Activated CD4-positive, alpha-beta T cell treated with anti-CD3 and anti-CD28 coated beads for 36 hours (primary cell): ENCODE measurements at places on chromosomes 12 and 14.

DNA sequence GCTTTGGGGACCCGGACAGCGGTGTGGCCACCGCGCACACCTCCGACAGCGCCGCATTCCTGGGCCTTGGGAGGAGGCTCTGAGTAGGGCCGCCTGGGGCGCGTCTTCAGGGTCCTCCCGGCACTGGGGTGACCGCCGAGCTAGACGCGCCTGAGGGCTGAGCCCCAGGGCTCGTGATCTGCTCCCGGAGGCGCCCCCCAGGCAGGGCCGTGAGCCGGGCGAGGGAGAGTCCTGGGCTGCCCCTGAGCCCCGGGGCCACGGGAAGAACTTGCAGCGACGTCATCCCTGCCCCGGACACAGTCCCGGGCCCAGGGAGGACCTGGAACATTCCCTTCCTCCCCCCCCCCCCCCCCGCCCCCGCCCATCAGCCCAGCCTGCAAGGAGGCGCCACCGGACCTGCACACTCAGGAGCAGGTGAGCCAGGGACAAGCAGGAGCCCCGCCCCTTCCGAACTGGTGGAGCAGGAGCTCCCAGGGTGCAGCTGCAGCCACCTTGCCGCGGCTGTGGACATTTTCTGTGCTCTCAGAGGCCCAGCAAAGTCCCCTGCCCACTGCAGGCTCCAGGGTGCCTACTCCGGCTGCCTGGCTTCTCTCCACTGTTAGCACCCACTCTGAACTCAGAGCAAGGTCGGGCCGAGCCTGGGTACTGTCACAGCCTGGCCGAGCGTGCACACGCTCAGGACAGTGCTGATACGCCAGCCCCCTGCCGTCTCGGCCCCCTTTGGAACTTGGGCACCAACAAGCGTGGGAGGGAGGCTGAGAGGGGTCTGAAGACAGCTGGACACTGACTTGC lies 50.7 kb downstream of the A2M start:
- peak; percentile 29 for DNase-seq

DNA sequence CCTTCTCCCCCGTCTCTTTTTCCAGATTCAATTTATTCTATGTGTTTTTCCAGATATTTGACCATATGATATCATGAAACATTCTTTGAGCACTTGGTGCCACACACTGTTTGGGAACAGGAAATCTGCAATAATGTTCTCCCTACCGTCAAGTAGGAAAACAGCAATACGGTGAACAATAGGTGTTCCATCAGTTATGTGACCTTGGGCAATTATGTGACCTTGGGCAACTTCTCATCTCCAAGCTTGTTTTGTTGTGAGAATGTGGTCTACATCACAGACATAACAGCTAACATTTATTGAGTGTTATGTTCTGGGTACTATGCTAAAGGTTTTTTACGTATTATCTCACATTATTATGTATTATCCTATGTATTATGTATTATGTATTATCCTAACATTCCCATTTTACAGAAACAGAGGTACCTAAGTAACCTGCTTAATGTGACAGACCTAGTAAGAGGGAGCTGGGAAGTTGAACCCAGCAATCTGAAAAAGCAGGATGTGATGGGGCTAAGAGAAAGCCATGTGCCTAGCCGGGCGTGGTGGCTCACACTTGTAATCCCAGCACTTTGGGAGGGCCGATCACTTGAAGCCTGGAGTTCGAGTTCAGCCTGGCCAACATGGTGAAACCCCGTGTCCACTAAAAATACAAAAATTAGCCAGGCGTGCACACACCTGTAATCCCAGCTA lies 1.2 kb upstream of the NEK9 start:
- DNase-seq: no peak

DNA sequence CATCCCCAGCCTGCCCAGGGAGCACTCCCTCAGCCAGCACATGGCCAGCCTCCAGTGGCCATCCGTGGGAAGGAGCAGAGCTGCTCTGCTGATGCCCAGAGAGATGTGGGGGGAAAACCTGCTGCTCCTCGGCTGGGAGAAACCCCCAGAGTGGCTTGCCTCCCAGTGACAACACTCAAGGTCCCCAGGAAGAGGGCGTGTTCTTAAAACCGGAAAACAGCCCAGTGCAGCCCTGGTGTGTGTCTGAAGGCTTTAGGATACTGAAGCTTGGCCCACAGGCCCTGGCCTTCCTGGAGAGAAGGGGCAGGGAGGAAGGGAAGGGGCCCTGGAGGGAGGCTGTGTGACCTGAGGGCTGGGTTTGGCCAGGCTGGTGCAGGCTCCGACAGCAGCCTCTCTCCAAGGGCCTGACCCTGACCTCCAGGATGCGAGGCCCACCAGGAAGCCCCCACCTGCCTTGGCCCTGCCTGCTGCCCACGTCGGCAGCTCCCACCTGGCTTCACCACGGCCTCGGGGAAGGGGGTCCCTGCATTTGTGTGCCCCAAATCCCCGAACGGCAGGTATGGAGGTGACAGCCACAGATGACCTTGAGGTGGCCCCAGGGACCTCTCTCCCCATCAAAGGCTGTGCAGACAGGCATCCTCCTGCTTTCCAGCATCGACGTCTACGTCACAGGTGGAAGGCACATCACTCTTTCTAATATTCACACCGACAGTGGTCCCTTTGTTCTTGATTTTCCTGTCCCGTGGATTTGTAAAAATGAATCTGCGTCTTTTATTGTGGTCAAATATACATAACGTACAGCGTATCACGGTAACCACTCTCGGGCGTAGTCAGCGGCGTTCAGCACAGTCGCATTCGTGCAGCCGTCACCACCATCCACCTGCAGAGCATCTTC lies 190.0 kb upstream of the C14orf180 start:
- peak; percentile 40 for DNase-seq

GRCh38 chr14:95943699-95944098 lies 67.1 kb downstream of the TUNAR start:
- DNase-seq: no peak

GRCh38 chr14:81252278-81252677 lies 31.5 kb upstream of the GTF2A1 start:
- DNase-seq: no peak

- DNase-seq: peak; percentile 63
These were observed 807 bp downstream of the B4GALNT3 start for GRCh38 chr12:460261-461230.

GRCh38 chr14:29810682-29811081 lies 117.0 kb downstream of the PRKD1 start:
- no peak for DNase-seq

GRCh38 chr14:73738518-73739173 lies 24.5 kb upstream of the PNMA1 start:
- no peak for DNase-seq

- DNase-seq: no peak
These were observed 150.0 kb upstream of the PLEKHA5 start for GRCh38 chr12:18979401-18980126.

GRCh38 chr14:101584055-101584859 lies 23.0 kb downstream of the DIO3 start:
- DNase-seq: no peak

GRCh38 chr12:81998761-81999378 lies 239.7 kb upstream of the PPFIA2 start:
- no peak for DNase-seq

DNA sequence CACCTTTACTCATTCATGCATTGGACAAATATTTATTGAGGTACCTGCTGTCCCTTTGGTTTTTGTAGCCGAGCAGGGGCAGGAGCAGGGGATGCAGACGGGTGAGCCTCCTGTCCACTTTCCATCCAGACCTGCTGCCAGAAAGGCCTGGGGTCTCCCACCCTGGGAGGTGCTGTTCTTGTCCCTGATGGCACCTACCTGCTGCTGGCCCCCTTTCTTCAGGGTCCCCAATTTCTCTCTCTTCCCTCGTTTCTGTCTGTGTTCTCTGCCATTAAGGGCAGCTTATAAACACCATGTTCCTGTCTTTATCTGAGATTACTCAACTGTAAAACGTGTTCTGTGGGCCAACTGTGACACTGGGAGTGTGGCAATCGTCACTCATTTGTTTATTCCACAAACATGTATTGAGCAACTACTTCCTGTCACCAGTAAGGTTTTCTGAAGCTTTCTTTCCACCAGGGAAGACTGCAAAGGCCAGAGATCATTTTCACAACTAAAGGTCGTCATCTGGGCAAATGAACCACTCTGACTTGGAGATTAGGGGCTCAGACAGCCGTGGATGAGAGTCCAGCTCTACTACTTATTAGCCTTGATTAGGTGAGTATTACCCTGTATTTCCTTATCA lies at the start of gene HAL:
HAL (minus strand) TSS at position 311 of the 625 bp plus-strand sequence. CDS start 434 bp downstream, outside the sequence.
- DNase-seq: no peak

GRCh38 chr14:73741386-73741875 lies 27.2 kb upstream of the PNMA1 start:
- DNase-seq: peak; percentile 85

DNA sequence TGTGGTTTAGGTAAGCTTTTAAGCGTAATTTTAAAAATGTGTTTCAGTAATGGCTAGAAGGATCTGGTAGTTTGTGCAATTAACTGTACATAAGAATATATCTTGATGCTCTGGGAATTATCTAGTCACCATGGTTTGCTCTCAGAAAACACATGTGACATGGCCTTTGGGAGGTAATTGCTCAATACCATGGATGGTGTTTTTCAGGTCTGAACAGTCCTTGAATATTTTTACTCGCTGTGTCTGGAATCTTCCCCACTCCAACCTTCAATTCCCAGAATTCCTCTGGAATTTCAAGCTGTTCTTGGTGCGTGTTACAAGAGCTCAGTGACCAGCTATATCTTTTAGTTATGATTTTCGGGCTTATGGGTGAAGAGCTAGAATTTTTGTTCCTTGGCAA lies 85.3 kb downstream of the DAAM1 start:
- DNase-seq: no peak

DNA sequence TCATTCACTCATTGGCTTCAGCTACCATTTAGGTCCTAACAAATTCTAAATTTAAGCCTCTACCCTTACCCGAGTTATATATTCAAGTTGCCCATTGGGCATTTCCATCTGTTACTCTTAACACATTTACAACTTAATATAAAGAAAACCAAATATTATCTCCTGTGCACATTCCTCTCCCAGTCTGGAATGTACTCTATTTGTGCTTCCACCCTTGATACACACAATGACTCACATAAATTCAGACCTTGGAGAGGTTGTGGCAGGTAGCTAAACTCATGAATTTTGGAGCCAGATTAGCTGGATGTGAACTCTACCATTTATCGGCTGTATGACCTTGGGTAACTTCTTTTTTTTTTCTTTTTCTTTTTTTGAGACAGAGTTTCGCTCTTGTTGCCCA lies 51.1 kb downstream of the BRMS1L start:
- DNase-seq: no peak

- no peak for DNase-seq
These were observed 3.8 kb upstream of the KRT86 start for GRCh38 chr12:52270541-52271070.

DNA sequence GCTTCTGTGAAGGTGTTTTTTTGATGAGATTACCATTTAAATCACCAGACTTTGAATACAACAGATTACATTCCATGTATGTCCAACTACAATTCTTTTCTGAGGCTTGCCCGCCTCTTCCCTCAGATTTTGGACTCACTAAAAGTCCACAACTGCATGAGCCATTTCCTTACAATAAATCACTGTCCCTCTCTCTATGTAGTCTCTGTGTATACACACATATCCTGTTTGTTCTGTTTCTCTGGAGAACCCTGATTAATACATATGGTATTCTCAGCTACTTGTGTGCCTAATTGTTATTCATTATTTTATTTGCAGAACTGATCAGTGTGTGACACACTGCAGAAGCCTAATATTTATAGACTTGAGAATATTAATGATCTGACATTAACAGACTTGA lies 2.4 kb upstream of the MIPOL1 start:
- no peak for DNase-seq

DNA sequence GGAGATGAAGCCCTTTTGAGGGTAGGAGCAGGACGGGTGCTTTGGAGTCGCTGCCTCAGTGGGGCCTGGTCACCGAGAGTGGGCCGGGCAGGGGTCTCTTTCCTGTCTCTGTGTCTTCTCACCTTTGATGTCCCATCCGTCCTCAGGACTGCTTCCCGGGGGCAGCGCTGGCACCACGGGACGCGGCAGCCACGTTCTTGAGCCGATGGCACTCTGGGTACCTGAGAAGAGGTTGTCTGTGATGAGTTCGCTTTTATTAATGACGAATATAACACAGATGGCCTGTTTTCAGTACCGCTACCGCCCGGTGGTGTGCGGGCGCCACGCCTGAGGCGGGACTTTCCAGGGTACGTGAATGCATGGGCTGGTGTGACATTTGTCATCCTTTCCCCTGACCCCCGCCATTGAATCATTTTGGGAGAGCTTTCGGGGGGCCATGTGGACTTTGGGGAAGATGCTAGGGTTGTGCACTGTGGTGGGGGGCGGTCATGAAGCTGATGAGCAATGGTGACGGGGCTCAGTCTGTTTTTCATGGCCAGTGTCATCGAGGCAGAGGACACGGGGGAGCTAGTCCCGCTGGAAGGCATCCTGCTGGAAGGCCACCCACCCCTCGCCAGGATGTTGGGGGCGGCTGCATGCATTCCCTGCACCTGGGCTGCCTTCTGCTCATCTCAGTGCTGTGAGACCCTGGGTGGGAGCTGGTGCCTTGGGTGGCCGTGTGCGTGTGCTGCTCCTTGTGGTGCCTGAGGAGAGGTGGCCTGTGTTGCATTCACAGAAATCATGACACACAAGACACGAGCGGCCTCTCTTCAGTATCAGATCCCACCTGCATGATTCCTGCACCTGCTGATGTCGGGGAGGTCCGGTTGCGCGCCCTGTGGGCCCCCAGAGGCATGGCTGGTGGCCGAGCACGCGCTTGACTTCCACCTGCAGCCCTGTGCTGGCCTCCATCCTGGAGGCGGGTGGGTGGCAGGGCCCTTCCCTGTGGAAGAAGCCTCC lies 162.5 kb upstream of the RTL1 start:
- no peak for DNase-seq

- DNase-seq: no peak
These were observed 762.4 kb downstream of the SLC6A15 start for GRCh38 chr12:84150201-84150600.

DNA sequence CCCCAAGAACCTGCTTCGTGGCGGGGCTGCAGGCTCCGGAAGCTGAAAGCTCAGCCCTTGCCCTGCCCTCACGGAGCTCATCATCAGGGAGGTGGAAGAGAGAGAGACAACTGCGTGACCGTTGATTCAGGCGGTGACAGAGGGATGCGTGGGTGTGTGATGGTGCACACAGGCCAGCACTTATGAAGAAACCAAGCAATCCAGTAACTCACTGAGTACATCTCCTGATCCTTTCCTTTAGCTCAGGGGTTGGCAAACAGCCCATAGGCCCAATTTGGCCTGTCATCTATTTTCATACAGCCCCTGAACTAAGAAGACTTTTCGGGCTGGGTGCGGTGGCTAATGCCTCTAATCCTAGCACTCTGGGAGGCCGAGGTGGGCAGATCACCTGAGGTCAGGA lies 49.9 kb downstream of the TESC start:
- DNase-seq: no peak

- no peak for DNase-seq
These were observed 6.4 kb upstream of the HOXC11 start for GRCh38 chr12:53966385-53967133.

GRCh38 chr14:105526776-105527380 lies 495 bp downstream of the TMEM121 start:
- peak; percentile 36 for DNase-seq

- DNase-seq: peak; percentile 46
These were observed at the start of gene ADCY4 for GRCh38 chr14:24334431-24335291. Gene ADCY4 (minus strand): TSS chr14:24335071. CDS start chr14:24334652, 419 bp downstream.
